ENCODE measurements at places on chromosomes 4 and X. TPM values are rescaled to one million over a fixed set of nuclear protein-coding genes. Genes with fewer than 3 reads are reported as not detected.

DNA sequence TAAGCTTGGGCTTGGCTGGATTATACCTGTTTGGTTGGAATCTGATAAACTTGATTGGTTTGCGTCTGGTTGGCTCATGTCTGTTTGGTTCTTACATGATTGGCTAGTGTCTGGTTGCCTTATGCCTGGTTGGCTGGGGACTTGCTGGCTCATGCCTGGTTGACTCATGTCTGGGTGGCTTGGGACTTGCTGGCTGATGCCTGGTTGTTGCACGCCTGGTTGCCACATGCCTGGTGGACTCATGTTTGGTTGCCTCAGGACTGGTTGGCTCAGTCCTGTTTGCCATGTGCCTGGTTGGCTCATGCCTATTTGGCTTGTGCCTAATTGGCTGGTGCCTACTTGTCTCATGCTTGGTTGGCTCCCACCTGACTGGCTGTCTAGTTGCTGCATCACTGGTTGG lies 104.5 kb downstream of the APOOL start:
- DNase-seq = no peak

MXRA5 gene
- total RNA-seq = 10.4 TPM

- no peak for DNase-seq
Measured at GRCh38 chrX:12581546-12581945, 209.7 kb upstream of the PRPS2 start.

DNA sequence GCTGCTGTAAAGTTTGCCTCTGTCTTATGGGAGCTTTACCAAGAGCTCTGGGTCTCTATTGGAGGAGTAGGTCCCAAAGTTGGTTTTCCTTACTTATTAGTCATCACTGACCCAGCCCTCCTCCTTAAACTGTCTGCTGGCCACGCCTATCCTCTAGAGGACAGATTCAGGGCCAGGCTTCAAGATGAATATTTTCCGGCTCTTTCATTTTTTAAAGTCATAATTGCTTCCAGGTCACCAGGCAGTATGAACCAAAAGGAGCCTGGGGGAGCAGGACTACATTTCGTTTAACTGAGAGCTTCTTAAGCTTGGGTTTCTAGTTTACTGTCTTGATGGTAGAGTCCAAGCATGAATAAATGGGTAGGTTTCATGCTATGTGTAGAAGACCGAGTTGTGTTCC lies 13.7 kb downstream of the BCORL1 start:
- DNase-seq = no peak

GRCh38 chr4:113179996-113180395 lies 130.5 kb downstream of the ANK2 start:
- no peak for DNase-seq

SLC2A9 gene
- total RNA-seq = 2.3 TPM

DNA sequence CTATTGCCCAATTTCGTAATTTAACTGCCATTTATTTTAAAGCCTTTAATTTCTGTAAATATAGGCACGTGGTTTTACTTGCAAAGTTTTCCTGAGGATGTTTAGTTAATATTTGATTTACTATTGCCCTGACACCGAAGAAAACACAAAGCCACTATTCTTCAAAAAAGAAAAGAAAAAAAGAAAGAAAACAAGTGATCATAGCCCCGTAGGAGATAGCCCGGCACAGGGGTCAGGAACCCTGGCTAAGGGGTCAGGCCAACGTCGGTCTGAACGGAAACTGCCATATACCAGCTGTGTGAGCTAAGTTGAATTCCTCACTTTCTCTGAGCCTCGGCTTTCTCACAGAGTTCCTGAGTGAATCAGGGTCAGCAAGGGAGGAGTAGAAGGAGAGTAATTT lies 17.7 kb upstream of the LAMP2 start:
- DNase-seq = no peak

DNA sequence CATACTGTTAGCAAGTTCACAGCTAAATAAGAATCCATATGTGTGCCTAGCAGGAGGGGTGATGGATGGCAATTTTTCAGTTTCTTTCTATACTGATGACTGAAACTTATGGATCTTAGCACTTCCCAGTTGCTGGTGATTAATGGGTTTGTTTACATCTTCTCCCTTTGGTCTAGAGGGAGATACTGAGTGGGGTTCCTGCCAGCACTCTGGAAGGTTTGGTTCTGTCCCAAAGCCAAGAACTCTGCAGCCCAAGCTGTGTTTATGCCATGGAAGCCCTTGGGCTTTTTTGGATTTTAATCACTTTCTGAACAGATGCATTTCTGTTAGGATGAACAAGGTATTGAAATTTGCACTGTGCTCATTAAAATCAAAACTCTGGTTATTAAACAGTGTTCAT lies 43.5 kb downstream of the DDIT4L start:
- no peak for DNase-seq

DNA sequence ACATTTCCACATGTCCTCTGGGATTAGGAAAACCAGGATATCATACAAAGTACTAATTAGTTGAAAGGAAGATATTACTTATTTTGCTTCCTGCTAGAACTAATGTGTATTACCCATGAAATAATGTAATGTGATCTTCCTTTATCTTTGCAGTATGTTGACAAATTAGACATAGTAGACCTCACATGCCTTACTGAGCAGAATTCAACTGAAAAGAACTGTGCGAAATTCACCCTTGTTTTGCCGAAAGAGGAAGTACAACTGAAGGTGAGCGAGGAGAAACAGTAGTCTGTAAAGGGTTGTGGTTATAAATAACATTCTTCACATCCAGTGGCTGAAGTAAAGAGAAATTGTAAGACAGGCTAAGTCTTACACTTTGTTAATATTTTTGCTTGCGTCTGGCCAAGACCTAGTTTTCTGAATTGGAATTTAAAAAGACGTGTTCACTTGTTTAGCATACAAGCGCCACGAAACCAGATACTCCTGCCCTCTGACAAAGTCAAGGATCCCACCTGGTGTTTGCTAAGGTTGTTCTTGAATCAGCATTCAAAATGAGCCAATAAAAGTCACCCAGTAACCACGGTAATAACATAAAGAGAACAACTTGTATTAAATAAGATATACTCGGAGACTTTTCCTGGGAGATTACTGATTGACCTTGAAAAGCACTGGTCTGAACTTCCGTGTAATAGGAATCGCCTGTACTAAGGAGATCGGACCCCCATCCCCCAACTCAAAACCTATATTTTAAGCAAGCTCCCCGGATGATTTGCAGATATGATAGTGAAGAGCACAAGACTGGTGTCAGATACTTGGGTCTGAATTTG lies 16.9 kb downstream of the STAP1 start:
- peak; percentile 44 for DNase-seq

VCX3A gene
- not detected for total RNA-seq

DNA sequence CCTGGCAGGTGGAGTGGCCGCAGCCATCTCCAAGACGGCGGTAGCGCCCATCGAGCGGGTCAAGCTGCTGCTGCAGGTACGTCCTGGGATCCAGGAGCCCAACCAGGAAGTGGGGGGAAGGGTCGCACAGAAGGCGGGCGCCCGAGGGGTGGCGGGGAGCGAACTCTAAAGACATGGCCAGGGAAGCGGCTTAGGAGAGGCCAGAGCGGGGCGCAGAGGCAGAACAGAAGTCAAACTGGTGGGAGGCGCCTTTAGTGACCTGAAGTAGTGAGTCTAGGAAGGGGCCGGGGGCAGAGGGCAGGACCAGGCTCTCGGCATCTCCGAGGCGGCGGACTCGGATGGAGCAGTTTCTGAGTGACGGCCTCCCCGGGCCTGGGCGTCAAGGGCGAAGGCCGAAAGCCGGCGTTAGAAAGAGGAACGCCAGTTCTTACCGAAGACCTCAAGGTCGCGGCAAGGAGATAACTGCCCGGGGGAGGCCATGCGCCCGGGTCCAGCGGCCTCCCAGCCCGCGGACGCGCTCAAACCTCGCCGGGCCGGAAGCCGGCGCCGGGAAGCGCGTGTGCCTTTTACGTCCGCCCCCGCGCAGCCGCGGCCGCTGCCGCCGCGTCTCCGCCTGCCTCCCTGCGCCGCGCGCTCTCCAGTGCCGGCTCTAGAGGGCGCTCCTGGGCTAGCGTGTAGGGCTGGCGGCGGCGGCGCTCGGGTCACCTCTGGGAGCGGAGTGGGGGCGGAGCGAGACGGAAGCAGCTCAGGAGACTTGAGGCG lies 488 bp downstream of the SLC25A5 start:
- peak; percentile 96 for DNase-seq

DNA sequence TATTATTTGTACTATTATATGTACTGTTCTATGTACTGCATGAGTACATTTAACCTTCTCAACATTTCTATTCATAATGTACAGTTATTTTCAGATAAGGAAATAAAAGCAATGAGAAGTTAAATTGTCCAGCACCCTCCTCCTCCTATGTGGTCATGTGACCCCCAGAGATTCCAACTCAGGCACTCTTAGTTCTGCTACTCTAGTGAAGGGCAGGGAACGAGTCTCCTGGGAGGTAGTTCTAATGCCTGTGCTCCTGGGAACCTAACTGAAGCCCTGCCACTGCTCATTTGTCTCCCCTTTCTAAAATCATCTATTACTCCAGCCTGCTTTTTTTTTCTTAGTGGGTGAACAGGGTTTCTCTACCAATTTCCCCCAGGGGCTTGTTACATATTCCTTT lies 105.9 kb upstream of the GPRIN3 start:
- DNase-seq = no peak

DNA sequence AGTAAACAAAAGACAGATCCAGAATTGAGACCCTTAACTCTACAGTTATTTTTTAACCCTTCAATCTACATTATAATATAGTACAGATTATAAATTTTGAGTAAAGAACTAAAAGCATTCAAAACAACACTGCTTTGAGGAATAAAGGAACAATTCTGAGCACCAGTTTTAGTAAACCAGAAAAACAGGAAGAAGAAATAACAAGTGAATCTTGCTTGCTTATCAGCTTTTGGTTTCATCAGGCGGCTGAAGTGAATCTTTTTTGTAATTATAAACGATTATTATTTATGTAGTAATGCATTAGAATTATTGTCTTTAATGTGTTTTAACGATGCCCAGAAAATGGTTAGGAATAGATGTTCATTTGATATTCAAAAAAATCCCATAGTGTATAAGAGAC lies 305.4 kb downstream of the ARAP2 start:
- DNase-seq = no peak

DNA sequence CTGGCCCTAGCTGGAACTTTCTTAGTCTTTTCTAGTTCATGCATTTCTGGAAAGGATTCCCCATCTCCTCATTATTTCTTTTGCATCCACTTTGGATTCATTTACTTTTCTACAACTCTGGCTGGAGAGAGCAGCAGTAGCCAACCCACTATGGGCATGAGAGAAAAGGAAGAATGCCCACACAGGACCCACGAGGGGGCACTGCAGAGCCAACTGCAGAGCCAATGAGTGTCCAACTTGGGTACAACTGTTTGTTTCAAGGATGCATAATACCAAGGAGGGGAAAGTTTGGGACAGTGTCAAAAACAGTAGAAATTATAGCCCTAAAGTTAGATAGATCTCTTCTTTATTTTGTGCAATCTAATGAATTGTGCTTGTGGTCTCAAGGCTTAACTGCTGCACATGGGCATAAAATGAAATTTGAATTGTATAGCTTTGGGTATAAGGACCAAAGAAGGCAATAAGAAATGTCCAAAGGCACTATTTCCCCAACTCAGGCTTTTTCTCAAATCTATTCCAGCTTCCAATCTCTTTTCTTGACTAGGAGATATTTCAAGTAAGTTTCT lies 230.6 kb downstream of the NSUN7 start:
- DNase-seq = no peak

BEND4 gene
- 0.73 TPM for total RNA-seq

XPNPEP2 gene
- total RNA-seq = 16.3 TPM

DNA sequence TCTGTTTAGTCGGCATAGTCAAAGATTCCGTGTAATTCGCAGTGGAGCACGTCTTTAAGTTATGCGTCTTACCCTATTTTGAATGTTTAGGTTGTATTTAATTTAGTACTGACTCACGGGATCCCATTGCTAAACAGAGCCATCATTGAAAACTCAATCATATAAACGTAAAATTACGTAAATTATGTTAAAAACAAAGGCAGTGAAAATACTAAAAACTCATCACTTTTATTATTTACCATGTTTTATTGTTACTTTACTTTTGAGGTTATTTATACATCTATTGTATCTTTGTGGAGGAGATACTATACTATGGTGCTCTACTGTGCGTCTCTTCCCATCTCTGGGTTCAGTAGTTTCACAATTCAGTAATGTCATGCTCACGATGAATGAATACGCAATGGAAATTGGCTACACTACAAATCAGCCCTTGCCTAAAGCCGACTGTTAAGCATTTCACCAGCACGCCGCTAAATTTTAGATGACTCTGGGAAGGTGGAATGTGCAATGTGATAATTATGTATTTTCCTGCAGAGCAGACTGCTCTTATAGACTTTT lies 944 bp downstream of the FUNDC2 start:
- no peak for DNase-seq

GRCh38 chr4:101970547-101971155 lies 180.1 kb downstream of the BANK1 start:
- DNase-seq = peak; percentile 10

DNA sequence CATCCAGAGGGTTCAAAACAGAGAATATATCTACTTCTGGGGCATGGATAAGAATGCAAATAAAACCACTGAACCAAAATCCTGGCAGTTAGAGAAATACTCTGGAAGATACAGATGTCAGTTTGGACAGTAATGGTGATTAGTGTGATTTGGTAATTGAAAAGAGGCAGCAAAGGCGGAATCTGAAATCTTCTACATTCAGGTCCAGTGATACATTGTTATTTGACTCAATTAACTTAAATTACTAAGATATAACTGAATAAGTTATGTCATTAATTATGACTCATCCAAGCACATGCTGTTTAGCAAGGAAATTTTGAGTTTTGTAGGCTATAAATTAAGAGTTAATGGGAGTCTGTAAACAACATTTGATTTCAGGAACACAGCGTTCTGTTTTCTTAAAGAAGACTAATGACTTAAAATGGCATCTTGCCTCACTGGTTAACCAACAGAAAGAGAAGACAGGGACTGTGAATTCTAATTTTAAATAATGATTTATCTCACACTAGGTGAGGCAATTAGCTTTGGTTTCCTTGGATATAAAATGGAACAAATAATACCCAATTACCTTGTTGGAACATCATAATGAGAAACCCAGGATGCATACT lies 937.1 kb downstream of the PDHA2 start:
- no peak for DNase-seq

GAGE1 gene
- not detected for total RNA-seq

GRCh38 chrX:119423631-119424030 lies 24.5 kb downstream of the SLC25A43 start:
- no peak for DNase-seq

DNA sequence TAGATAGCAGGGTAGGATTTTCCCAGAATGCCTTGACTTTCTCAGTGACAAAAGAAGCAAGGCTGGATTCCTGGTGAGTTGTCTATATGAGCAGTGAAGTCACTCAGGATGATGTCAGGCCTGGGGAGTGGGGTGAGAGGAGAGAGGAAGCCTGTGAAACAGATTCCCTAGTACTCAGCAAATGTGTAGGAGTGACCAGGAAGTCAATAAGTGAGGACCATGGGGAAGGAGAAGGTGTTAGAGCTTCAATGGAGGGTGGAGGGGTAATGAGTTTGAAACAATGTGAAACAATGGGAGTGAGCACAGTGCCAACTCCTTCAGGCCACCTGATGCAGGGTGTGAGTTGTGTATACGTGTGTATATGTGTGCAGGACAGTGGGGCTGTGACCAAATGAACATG lies 2.4 kb upstream of the SLC9A6 start:
- DNase-seq = no peak

KIAA1210 gene
- total RNA-seq = not detected

SORBS2 gene
- total RNA-seq = 908 TPM

F8A1 gene
- total RNA-seq = 3.0 TPM

LRP2BP gene
- 0.58 TPM for total RNA-seq

HSFX2 gene
- not detected for total RNA-seq

GRCh38 chr4:89447543-89447942 lies 139.9 kb upstream of the GPRIN3 start:
- DNase-seq = no peak

SPANXN5 gene
- not detected for total RNA-seq

SPRY1 gene
- total RNA-seq = 79.4 TPM
